Thyroid gland (tissue), 4 donors: ENCODE measurements at places on chromosomes 12 and 14. TPM values are rescaled to one million over a fixed set of nuclear protein-coding genes. Genes with fewer than 3 reads are reported as not detected.

Gene ACOT4
- total RNA-seq, result 1.1 TPM

Gene RASSF8
- 35.0 TPM for total RNA-seq

Gene SETD1B
- total RNA-seq, result 10.0 TPM

Gene OSGEP
- 66.4 TPM for total RNA-seq

Gene POTEM
- not detected for total RNA-seq

Gene MCRS1
- 111 TPM for total RNA-seq

Gene RNASE7
- total RNA-seq, result not detected

Gene LRRC10
- total RNA-seq, result not detected

Gene FLRT2
- 24.8 TPM for total RNA-seq

Gene LRRC74A
- not detected for total RNA-seq

Gene ZC2HC1C
- 15.8 TPM for total RNA-seq

Gene ETFBKMT
- total RNA-seq, result 9.8 TPM

Gene RFC5
- 17.2 TPM for total RNA-seq

Gene GLIPR1
- total RNA-seq, result 14.1 TPM

Gene MSI1
- 0.33 TPM for total RNA-seq

Gene CLEC1B
- total RNA-seq, result not detected

Gene SERPINA5
- 1.4 TPM for total RNA-seq

Gene LMO3
- 282 TPM for total RNA-seq
